ENCODE measurements at places on chromosomes 11 and 22.

DNA sequence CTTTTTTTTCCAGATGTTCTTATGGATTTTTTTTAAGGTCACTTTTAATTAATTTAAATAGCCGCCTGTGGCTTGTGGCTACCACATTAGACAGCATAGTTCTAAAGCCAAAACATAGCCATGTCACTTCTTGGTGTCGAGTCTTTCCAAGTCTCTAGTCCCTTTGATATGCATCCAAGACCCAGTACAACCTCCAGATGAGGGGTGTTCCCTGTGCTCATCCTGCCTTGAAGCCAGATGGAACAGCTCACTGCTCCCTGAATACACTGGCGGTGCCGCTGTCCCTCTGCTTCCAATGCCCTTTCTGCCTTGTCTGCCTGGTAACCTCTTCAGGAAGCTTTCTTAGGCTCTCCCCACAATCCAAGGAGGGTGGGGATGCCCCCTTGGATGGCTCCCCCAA is 338.0 kb downstream of the TENM4 start:
- no peak for DNase-seq

DNA sequence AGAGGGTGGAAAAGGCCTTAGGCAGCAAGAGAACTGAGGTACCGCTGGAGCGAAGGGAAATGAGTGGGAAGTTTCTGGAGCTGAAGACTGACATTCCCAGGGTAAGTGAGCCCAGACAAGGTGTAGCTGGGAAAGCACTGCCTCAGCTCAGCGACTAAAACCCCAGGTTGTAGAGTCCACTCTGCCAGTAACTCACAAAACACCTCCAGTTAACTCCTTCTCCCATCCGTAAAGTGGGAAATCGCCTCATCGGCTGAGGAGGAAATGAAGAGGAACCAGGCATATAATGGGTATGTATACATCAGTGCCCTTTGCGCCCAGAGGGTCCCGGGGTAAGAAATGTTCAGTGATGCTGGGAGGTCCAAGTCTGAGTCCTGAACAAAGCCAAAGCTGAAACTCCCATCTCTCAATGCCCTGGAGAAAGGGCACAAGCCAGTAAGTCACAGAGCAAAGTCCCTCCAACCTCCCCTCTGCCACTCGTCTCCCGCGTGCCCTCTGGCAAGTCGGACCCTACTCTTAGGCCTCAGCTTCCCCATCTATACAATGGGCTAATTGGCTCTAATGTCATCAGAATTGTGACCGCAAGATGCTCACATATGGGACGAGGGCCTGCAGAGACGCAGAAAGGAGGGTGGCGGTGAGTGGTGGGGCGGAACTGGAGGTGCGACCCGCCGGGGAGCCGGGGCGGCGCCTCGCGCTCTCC is 588 bp downstream of the VPS37C start:
- no peak for DNase-seq

GRCh38 chr11:81007046-81007445 is 1566.2 kb upstream of the TENM4 start:
- no peak for DNase-seq

DNA sequence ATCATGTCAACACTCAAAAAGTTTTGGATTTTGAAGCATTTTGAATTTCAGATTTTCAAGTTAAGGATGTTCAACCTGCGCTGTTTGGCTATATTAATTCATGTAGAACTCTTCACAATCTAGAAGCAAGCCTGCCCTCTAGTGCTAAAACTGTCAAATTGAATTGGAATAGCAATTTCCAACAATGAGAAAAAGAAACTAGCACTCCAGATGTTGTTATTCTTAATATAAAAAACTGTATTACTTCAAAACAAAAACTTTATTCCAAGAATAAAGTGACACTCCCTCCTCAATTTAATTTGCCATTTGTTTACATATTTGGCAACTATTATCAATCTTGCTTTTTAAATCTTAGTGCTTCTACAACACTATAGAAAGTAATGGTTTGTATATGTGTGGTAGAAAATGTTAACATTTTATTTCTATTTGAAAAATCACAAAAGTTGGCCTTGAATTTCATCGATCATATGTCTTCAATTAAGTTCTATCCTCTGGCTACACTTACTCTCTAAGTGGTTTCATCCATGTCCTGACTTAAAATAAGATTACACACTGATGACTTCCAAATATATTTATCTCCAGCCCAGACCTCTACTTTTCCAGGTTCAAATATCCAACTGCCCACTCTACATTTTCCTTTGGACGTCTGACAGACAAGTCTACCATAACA is 36.6 kb downstream of the DCUN1D5 start:
- no peak for DNase-seq

DNA sequence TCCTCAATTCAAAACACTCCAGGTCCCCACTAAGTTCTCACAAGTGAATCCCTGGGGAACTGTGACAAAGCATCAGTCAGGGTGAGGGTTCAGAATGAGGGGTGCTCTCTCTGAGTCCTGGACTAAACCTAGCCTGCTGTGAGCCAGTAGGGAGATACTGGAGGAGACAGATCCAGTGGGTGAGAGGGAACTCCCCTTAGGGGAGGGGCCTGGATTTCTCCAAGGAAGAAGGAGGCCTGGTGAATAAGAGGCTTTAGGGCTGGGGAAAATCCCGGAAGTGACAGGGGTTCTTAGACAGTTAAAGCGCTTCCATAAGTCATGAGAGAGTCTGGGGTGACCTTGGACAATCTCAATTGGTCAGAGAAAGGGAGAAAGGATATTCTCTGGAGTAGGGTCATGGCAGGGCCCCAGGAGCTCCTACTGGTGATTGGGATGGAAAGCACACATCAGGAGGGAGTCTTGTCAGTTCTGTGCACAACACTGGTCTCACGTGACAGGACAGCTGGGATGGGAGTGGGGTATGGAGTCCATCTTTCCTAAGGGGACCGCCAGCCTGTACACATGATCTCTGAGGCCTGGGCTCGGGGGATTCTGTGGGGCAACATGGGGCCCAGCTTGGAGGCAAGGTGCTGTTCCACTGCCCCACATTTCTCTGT is 1.5 kb downstream of the TBC1D10A start:
- DNase-seq: no peak

DNA sequence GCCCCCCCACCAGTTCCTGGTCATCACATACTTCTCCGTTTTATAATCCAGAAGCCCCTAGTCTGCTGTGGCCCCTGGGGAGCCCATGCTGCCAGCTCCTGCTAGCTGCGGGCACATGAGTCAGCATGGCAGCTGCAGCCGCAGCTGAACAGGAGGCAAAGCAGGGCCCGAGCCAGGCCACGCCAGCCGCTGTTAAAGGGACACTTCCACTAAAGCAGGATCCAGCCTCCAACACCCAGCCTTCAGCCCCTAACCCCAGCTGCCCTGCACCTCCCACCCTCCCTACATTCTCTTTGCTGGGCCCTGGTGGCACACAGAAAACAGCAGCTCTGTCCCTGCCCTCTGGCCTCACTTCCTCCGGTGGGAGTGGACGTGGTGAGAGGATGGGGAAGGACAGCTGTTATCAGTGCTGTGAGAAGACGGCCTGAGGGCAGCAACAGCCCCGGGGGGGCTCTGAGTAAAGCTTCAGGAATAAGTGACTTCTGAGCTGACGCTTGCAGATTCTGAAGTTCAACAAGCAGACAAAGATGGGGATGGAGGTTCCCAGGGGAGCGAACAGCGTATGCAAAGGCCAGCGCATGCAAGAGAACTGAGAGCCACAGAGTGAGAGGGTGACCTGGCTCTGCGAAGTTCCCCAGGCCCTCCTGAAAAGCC is 688 bp upstream of the LRRC74B start:
- DNase-seq: peak; percentile 26

- DNase-seq: no peak
Observed at GRCh38 chr11:12675951-12676711, 1.9 kb downstream of the TEAD1 start.

DNA sequence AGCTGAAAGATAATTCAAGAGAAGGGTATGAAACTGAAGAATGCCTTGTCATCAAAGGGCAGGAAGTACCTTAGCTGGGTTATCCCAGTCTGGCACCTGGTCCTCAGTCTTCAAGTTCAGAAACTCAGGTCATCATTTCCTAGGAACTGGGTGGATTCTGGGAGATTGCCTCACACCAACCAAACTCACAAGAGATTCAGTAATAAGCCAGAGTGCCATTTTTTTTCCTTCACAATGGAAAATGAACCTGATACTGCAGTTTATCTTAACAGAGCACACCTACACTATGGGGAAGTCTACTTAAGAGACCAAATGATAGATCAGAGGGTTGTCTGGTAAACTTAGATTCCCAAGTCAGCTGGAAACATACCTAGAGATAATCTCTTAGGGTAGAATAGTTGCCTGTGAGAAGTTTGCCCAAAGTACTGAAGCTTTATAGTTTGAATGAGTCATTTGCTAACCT is 3.8 kb upstream of the BUD13 start:
- DNase-seq: no peak

- no peak for DNase-seq
Observed at GRCh38 chr11:114162719-114163123, 103.2 kb downstream of the ZBTB16 start.

DNA sequence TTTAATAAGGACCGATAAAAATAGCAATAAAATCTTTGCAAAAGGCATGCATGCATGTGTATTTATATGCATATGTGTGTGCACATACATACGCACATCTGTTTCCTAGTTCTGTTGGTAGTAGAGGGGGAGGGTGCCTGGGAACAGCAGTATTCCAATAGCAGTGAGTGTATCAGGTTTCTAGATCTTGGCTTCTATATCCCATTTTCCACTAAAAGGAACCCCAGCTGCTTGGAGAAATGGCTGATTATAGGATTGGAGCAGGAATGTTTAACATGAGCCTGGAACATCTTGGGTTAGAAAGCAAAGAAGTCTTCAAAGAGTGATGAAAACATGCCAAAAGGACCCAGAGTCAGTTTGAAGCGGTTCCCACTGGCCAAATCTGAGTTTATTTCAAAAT is 21.0 kb downstream of the TNRC6B start:
- DNase-seq: no peak

DNA sequence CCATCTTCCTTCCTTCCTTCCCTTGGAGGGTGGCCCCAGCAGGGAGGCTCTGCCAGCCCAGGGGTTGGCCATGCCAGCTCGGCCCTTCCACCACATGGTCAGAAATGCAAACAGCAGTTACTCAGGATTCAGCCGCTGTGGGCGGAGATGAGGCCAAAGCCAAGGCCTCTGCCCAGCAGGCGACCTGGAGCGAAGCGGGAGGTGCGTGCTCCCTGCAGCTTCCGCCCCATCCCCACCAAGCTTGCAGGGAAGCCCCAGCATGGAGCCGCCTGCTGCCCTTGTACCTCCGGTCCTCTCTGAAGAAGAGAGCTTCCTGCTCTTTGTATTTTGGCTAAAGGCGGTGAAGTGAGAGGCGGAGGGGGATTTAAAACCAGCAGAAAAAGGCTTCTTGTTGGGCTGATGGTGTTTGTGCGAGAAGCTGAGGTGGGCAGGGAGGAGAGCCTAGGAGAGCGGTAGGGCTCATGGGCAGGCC is 50.4 kb downstream of the ANO1 start:
- DNase-seq: no peak

DNA sequence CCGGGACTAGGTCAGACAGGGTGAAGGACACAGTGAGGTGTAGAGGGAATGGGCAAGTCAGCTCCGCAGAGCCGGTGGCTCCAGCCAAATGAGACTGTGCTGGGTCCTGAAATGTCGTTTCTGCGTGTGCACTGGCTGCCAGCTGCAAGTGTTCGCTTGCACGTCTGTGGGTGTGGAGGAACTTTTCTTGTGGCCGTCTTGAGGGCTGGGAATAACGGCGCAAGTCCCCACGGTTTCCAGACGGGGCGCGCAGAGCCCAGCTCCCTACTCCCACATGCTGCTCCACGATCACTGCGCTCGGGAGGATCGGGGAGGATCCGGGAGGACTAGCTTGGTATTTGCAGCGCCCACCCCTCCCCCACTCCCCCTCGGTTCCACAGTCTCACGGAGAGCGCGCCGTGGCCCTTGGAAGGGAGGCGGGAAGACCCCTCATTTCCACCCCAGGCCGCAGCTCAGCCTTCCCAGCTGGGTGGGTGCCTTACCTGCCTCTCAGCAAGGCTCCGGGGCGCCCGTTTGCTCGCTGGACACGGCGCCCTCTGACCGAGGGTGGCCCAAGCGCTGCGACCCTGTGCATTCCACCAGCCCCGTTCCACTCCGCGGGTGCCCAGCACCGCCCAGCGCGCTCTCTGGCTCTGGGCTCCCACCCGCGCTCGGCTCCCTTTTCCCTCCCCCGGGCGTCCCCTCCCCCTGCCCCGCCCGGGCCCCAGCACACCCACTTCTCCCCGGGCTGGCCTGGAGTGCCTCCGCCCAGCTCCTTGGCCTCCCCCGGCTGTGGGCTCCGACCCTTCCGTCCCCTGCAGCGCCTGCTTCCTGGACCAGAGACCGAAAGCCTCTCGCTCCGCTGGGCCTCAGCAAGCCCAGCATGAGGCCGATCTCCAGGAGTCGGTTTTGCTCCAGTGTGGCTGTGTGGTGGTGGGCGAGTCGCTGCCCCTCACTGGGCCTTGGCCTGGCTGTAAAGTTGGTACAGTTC is at the start of gene KCNE3:
TSS of gene KCNE3 (minus strand) at position 634 of the 970 bp plus-strand sequence. CDS start 9,986 bp downstream, outside the sequence.
- no peak for DNase-seq

DNA sequence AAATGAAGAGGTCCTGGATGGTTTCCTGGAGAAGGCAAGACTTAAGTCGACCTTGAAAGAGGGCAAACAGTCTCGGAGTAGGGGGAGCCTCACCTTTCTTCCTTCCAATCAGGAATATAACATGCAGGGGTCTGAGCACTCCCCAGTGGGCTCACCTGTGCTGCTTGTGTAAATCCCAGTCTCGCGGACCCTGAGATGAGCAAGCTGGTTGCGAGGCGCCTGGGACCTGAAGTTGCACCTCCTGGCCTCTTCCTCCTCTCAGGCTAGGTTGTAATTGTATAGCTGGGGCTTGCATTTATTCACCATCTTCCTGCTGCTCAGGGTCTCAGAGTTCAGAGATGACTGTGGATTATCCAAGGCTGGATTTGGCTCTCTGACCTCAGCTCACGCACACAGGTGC is 7.5 kb upstream of the WBP2NL start:
- DNase-seq: no peak

DNA sequence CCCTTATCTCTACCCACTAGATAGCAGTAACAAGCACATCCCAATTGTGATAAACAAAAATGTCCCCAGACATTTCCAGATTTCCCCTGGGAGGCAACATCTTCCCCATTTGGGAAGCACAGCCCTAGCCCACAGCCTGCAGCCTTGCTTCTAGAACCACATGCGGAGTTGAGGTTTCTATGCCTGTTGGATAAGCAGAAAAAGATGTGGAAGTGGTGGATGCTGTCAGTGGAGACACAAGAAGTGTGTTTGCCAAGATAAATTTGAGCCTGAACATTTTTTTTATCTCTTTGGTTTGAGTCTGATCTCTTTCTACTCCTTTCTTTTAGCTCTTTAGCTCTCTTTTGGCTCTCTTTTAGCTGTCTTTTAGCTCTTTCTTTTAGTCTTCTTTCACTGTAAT is 884.5 kb downstream of the NTM start:
- DNase-seq: no peak

- peak; percentile 37 for DNase-seq
Observed at GRCh38 chr22:19524170-19525115, at the start of gene CLDN5. CLDN5 (minus strand) TSS chr22:19524410; CDS start chr22:19524255, 155 bp downstream.

DNA sequence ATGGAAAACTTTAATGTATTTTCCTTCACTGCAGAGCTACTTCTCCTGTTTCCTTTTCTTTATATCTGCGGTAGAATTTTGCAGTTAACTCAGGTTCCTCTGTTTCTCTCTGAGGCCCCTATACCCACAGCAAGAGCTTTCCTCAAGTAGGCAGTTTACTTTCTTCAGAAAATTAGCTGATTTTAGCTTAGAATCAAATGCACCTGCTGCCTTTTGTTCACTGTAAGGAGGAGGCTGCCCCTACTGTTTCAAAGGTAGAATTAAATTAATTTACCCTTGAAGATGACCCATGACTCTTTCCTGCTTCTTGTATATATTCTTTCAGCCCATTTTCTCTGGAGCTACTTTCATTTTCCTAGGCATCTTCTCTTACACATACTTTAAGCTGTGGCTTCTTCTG is 68.7 kb upstream of the GDPD4 start:
- DNase-seq: no peak
